ENCODE measurements at places on chromosomes 5 and 9.

DNA sequence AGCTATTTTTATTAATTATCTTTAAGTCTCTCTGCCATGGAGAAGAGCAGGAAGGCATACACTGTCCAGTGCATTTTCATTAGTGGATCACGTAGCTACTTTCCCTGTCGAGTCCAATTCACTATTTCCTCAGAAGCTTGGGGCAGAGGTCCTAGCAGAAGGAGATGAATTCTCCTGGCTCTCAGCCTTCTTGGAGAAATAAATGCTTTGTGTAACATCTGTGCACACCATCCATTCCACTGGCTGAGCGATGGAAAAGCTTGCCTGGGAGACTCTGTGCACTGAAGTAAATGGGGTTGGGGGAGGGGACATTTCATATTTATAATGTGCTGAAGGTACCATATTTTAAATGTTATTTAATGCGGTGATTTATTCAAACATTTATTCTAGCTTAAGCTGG is 23.4 kb downstream of the PROP1 start:
- no peak for DNase-seq

DNA sequence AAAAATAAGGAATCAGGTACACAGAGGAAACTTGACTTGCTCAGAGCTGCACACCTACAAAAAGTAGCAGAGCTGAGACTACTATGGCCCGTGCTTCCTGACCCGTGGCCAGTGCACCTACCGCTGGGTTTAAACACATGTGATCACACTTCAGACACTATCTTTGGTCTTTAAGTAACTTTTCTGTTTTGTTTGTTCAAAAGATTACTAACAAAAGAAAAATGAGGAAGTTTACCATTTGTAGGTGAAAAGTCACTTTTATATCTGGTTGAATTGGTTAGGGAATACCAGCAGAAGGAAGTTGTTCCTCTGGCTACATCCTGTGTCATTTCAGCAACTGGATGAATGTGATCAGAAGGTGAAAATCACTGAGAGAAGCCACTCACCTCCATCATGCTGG is 6.5 kb upstream of the SYK start:
- DNase-seq: no peak

DNA sequence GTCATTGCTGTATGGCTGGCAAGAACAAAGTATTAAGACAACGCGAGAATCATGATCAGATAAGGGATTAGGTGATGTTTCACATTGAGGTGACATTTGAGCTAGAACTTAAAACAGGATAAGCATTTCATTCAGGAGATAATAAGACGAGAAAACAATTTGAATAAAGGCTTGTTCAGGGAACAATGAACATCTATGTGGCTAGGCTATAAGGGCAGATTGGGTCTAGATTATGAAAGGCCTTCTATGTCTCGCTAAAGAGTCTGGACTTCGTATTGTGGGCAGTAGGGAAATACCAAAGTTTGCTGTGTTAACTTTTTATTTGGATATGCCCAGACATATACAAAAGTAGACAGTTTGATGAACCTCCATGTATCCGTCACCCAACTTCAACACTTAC is 6.9 kb downstream of the MRPL22 start:
- no peak for DNase-seq

DNA sequence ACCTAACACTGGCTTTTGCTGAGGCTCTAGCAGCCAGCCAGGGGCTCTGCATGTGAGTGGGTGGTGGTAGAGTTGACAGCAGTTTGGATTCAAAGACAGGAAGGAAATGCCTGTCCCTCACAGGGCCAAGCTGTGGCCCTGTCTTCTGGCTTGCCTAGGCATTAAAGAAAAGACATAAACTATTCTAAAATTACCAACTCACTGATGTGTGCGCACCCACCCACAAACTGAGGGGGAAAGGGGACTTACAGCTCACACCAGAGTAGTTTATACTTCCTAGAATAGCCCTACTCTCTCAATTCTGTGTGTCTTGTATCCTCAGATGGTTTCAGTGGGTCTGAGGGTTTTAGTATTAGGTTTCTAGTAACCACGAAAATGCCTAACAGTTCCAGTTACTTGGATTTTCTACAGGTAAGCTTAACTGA is 18.3 kb upstream of the IL13 start:
- DNase-seq: peak; percentile 36

DNA sequence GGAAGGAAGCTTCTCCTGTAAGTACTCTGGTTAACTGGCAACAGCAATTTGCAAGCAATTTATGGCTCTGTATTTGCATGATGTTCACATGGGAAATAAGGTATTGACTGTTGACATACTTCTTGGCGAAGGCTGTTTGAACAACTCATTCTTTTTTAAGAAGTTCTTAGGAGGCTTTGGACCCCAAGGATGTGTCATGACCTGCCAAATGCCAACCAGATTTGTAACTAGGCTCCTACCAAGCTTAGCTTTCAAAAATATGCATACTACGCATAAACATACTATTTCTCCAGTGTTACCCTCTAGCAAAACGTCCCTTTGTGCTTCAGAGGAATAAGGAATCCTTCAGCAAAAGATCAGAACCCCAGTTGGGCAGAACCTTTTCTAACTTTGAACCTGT is 165.2 kb upstream of the MSX2 start:
- DNase-seq: no peak

- no peak for DNase-seq
Observed at GRCh38 chr9:89454498-89455355, 43.2 kb downstream of the SEMA4D start.

DNA sequence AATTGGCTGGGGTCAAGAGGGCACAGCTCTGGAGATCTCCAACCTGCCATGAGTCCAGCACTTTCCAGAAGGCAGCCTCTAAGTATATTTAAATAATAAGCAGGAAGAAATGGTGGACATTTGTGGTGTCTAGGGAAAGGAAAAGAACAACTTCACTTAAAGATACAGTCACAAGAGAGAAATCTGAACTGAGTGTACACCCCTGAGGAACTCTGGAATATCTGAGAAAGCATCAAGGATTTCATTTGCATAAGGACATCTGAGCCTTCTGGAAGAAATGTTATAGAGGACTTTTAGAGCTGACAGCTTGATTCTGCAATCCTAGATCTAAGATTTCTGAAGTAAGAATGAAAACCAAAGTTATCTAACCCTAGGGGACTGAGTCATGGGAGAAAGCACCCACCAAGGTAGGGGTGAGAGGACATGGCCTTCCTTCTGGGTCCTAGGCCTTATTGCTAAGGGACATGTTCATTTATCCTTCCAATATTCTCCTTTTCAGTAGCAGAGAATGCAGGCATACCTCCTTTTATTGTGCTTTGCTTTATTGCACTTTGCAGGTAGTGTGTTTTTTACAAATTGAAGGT is 253.4 kb upstream of the SLC24A2 start:
- no peak for DNase-seq

DNA sequence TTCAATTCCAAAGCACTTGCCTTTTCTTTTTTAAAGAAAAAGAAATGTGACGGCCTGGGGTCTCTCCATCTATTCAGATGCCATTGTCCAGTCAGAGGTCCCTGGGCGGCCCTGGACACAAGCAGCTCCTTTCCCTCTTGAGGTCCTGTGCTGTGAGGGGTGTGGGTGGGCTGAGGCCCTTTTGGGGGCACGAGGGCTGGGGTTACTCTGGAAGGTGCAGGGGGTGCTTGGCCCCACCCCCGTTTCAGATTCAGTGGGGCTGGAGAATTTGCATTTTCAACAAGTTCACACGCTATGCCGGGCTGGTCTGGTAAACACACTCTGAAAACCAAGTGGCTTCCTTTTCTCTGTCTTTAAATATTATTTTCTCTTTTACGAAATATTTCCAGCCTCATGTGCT is 91.4 kb upstream of the PHYKPL start:
- DNase-seq: no peak

DNA sequence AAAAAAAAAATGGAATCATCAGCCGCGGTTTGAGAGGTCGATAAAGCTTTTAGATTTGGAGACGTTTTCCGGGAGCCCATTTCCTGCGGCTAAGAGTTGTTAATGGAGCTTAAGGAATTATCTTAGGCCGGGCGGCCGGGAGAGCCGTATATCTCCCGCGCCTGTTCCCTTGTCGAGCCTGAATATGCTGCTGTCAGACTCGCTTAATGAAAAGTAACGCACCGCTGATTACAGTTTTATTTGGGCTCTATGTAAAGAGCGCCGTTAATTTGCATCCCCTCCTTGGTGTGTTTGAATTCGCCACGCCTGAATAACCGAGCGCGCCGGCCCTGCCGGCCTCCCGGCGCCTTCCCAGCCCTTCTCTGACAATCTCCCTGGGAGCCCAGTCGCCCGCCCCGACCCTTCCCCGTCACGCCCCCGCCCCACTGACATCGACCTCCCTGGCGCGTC is 7.9 kb downstream of the IRX4 start:
- no peak for DNase-seq

GRCh38 chr5:106862450-106863193 is 808.1 kb downstream of the EFNA5 start:
- DNase-seq: no peak

DNA sequence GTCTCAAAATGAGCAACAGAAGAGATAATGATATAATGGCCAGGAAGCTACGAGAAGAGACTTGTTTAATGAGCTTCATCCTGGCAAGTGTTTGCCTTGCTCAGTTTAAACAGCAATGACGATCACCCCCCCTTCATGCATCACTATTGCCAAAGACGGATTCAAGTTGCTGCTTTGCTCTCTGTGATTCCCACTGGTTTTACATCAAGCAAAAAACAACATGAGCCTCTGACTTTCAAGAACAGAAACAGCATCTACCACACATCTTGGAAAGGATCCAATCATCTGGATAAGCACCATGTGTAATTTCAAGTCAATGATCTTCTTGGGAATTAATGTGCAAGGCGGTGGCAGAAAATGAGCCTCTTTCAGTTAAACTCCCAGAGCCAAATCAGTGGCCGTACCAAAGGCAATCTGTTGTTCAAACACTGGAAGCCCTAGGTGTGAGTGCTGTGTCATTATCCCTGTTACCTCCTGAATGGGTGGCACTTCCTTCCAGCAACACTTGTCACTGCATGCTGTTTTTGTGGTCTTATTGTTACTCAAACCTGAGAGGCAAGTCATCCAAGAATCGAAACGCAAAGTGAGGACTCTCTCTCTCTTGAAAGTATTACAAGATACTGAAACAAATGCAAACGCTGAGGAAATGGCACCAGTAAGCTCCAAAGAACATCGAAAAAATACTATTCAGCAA is 72.8 kb downstream of the MED27 start:
- DNase-seq: no peak

- DNase-seq: peak; percentile 78
Observed at GRCh38 chr9:88777498-88778312, 213.6 kb upstream of the S1PR3 start.

- DNase-seq: no peak
Observed at GRCh38 chr9:108382310-108382709, 473.5 kb downstream of the ACTL7B start.

DNA sequence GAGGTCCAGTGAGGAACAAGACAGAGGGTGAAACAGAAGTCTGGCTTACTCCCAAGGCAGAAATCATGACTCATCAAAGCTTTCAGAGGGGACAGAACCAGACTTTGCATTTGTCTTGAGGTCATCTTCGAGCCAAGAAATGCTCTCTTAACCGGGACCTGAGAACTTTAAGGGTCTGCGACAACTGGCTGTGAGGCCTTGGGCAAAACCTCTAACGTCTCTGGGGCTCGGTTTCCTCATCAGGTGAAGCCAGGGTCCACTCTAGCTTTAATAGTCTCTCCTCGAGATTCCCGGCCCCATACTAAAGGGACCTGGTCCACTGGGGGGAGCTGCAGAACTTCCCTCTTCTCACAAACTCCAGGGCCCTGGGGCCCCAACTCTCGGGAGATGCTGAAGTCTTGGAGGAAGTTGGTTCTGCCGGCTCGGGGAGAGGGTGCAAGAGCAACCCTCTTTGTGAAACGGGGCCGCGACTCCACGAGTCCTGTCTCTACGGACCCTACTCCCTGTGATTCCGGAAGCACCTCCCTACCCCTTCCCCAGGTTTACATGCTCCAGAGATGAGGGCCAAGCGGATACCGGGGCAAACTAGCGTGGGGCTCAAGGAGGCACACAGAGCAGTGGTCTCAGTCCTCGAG is 2.6 kb downstream of the GLIS3 start:
- peak; percentile 67 for DNase-seq

DNA sequence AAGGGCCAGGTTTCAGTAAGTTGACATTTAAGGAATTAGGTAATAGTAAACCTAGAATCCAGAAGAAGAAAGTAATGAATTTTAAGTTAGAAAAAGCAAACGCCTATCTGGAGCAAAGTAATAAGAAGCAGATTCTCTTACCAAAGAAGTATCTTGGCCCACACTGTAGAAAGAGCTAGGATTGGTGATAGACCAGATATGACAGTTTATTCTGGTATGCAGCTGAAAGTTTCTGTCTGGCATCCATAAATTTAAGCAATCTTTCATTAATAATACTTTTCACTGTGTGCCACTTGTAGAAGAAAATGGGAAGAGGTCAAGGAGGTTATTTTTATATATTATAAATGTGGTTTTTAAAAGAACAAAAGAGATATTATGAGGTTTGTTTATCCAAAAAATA is 3.0 kb downstream of the RECK start:
- DNase-seq: no peak

GRCh38 chr5:33901156-33901555 is 9.4 kb upstream of the ADAMTS12 start:
- no peak for DNase-seq

- no peak for DNase-seq
Observed at GRCh38 chr5:179262126-179262920, 82.9 kb downstream of the ADAMTS2 start.

DNA sequence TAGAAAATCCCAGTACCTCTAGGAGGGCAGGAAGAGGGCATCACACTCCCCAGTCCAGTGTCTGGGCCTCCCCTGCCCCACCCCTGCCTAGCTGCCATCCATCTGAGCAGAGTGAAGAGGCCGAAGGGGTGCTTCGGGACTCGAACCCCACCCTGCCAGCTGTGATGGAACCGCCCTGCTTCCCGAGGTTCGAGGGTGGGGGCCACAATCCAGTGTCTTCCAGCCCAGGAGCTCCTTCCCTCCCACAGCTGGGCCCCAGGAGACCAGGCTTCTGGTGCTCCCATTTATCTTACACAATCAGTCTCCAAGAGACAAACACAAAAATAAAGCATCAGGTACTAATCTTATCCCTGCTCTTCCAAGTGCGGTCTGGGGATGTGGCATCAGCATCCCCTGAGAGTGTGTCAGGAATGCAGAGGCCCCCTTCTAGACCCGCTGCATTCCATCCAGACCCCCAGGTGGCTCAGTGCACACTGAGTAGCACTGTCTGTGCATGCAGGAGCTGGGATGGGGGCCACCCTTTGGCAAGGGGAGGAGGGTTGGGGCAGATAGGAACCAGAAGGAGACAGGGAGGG is 122.8 kb upstream of the TBC1D2 start:
- no peak for DNase-seq

DNA sequence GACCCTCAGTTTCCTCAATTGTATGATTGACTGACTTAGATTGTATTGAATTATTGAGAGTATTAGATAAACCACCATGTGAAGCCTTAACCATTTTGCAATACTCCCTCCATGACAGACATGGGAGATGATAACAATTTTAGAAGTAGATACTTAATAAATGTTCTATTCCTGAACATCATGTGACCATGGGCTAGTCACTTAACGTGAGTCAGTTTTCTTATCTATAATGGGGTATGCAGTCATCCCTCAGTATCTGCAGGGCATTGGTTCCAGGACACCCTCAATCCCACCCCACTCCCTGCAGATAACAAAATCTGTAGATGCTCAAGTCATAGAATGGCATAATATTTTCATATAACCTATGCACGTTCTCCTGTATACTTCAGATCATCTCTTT is 31.0 kb downstream of the SNX18 start:
- DNase-seq: no peak

GRCh38 chr9:99593610-99594009 is 228.1 kb upstream of the NR4A3 start:
- DNase-seq: no peak

Data from KBM-7 (cell line).